ENCODE measurements at places on chromosomes 1 and 21.

- DNase-seq = peak; percentile 63
These were observed 911 bp downstream of the LMO4 start for GRCh38 chr1:87329526-87330056.

- DNase-seq = no peak
These were observed 37.8 kb upstream of the CCSAP start for GRCh38 chr1:229380536-229381160.

GRCh38 chr1:161987872-161988271, 35.8 kb downstream of the OLFML2B start:
- no peak for DNase-seq

GRCh38 chr1:187491082-187491720, 662.5 kb downstream of the PLA2G4A start:
- DNase-seq = no peak

DNA sequence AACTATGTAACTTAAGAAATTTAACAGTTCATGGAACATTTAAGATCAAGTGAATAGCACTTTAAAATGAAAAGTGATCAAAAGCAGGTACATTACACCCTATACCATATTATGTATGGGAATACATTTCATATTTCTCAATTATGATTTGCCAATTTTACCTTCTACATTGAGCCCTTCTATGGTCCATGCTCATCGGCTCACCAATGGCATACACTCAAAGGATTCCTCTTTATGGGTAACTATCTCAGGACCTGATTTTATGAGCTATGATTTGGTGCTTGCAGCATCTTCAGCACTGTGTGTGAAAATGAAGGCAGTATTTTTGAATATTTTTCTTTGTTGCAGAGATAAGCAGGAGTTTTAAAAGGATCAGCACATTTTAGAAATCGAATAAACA, 33.5 kb downstream of the FUBP1 start:
- no peak for DNase-seq

- no peak for DNase-seq
These were observed at the start of gene CALML6 for GRCh38 chr1:1914971-1915692. Gene CALML6, plus strand, starts transcription at chr1:1915260. Its CDS starts 21 bp downstream, at chr1:1915281.

GRCh38 chr1:40645118-40645680, 20.3 kb downstream of the RIMS3 start:
- no peak for DNase-seq

- no peak for DNase-seq
These were observed 98.6 kb downstream of the NGF start for GRCh38 chr1:115239426-115239825.

DNA sequence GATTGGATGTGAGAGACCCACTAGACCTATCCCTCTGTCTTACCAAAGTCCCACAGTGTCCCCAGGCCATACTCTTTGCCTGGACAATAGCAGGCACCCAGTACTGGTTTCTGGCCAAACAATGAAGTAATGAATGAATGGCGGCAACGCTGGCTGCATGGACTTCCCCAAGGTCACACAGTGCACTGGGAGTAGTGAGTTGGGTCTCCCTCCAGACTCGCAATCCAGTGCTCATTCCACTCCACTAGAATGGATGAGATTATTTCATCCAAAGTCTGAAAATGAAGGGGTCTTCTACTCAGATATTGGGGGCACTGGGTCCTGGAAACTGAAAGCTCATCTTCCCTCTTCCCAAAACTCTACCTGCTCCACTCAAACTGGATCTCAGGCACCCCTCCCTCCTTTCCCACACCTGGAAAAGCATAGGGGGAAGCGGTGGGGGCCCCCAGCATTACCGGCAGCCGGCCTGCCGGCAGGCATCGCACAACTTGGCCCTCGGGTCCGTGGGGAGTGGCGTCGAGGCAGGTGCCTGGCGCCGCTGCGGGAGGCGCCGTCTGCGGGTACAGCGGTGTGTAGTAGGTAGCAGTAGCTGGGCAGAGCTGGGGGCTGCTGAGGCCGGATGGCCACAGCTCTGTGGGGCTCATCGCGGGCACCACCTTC, 816 bp downstream of the E2F2 start:
- no peak for DNase-seq

DNA sequence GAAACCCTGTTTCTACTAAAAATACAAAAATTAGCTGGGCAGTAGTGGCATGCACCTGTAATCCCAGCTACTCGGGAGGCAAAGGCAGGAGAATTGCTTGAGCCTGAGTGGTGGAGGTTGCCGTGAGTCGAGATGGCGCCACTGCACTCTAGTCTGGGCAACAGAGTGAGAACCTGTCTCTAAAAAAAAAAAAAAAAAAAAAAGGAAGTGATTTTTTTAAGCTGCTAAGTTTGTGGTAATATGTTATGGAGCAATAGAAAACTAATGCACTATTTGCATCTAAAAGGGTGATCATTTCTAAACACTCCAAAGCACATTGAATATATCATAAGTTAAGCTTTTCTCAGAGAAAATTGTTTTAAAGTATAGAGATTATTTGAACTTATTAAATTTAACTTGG, 244.8 kb upstream of the SPAG17 start:
- DNase-seq = no peak

- DNase-seq = no peak
These were observed 26.6 kb downstream of the SLC22A15 start for GRCh38 chr1:116002781-116003420.

GRCh38 chr1:212721388-212722247, 22.0 kb upstream of the BATF3 start:
- DNase-seq = no peak

DNA sequence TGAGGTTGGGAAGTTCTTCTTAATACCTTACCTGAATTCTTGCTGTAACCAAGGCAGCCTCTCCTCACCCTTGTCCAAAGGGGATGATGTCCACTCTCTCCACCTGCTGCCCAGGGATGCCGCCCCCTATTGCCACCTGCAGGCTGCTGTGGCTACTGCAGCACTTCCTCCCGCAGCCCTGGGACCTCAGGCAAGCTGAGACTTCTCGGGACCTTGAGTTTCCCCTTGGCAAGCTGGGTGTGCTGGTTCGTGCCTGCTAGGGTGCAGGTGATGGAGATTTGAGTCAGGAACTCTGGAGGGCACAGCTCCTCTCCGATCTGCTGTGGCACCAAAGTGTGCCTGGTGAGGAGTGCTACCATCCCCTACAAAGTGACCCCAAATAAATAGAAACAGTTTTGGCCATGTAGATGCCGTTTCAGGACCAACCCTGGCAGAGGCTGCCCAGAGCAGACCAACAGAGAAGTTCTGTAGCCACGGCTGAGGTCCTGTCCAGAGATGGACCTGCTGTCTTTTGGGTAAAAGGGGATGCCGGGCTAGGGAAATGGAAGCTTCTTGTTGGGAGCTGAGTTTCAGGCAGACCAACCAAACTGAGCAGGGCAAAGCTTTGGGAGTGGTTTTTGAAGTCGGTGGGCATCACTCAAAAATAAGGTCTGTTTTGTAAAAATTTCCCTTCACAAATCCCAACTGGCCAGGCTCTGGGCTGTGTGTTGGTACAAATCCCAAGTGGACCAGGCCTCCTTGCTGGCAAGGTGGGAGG, 31.7 kb downstream of the RUNX3 start:
- peak; percentile 56 for DNase-seq

GRCh38 chr1:183490932-183491331, 18.6 kb downstream of the SMG7 start:
- DNase-seq = no peak

- DNase-seq = peak; percentile 44
These were observed 62.5 kb downstream of the KIAA0040 start for GRCh38 chr1:175129997-175130648.

GRCh38 chr1:205954819-205955404, 11.7 kb upstream of the SLC26A9 start:
- DNase-seq = no peak

- DNase-seq = no peak
These were observed 2.3 kb downstream of the IFI44L start for GRCh38 chr1:78622548-78622947.

GRCh38 chr1:51263147-51263877, 27.2 kb downstream of the RNF11 start:
- DNase-seq = no peak

- no peak for DNase-seq
These were observed 36.4 kb downstream of the RXRG start for GRCh38 chr1:165408518-165408917.

GRCh38 chr1:42765832-42766740, 742 bp downstream of the P3H1 start:
- peak; percentile 91 for DNase-seq

GRCh38 chr1:201307231-201307630, 23.9 kb downstream of the PKP1 start:
- no peak for DNase-seq

- DNase-seq = no peak
These were observed 147.6 kb upstream of the TIAM1 start for GRCh38 chr21:31491617-31492016.

DNA sequence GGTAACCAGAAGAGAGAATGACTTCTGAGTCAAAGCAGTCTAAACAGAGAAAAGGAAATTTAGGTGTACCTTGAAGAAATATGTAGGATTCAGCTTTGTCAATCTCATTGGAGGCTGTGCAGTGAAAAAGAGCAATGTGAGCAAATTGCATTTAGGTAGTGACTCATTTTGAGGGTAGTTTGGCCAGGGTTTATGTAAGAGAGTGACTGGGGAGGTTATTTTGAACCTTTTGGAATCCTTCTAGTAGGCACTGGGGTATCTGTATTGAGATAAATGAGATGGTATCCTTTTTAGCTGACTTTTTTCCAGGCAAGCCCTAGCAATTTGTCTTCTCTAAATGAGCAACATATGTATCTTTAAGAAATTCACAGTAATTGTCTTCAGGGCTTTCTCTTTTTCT, 95.9 kb downstream of the DISP1 start:
- no peak for DNase-seq

- no peak for DNase-seq
These were observed 127.5 kb downstream of the KCNN3 start for GRCh38 chr1:154742606-154743005.

DNA sequence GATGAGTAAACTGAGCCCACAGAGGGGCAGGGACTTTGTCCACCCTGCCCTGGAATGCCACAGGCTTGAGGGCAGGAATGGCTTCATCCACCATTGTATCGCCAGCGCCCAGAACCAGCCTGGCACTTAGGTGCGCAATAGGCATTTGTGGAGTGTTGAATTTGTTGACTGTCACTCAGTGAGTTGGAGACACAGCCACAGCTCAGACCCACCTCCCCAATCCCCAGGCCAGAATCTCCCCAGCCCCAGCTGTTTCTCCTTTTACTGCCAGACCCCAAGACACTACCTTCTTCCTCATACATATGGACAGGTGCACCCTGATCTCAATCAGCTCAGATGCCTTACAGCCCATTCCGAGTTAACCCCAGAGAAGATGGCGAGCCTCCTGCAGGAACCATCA, 674.5 kb downstream of the MATN1 start:
- peak; percentile 4 for DNase-seq

- no peak for DNase-seq
These were observed 76.9 kb downstream of the GPATCH2 start for GRCh38 chr1:217553949-217554509.

DNA sequence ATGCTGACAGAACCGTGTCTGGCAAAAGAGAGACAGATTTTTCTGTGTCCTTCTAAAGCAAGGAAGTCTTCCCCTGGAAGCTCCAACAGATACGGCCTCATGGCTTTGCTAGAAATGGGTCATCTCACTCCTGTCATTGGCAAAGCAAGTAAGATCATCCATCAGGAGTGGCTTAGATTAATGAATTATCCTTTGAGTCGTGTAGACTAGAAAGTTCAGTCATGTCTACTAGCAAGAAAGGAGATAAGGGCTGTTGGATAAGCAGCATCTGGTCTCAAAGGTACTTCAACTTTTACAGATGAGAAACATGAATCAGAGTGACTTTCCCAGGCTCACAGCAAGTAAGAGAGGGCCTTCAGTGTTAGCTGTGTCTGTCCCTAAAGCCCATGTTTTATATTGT, 3.4 kb upstream of the AGO3 start:
- no peak for DNase-seq

DNA sequence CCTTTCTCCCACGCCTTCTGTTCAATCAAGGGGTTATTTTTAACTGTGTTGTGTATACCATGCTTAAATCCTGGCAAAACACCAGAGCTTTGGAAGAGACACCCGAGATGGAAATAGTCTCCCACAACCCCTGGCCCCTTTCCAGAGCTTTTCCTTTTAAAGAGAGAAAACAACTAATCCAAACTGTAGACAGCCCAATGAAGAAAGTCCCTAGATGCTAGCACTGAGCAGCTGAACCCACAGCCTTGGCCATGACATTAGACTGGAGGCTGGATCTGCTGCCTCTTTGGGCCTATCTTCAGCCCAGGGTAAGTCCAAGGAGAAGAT, 64.9 kb upstream of the ARTN start:
- no peak for DNase-seq

DNA sequence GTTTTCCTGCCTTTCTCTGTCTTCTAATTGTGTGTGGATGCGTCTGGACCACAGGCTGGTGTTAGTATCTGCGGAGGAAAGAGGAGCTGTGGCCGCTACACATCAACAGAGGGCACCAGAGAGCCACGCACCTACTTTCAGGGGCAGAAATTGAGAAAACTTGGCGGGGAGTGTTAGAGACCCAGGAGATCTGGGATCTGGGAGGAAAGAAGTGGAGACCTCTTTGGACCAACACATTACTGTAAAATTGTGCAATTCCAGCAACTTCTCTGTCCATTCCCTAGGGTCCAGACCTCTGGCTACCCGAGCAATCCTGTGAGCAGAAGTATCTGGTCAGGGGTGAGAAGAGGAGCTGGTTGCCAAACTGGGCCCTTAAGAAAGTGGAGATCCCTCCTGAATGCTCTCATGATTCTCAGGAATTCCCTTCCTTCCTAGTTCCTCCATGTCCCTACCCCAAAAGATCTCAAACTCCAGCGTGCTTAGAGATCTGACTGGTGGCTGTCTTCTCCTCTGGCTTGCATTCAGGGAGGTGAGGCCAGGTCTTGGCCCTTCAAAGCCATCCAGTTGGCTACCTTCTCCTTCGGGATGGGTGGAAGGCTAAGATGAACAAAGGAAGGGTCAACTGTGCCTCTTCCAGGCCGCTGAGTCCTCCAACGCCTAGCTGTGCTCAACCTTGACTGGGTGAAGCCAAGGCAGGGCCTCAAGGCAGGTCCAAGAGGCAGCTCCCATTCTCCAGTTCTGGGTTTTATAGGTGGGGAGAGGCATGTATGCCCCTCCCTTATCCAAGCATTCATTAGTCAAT, 1.2 kb upstream of the KIRREL1 start:
- DNase-seq = peak; percentile 83

DNA sequence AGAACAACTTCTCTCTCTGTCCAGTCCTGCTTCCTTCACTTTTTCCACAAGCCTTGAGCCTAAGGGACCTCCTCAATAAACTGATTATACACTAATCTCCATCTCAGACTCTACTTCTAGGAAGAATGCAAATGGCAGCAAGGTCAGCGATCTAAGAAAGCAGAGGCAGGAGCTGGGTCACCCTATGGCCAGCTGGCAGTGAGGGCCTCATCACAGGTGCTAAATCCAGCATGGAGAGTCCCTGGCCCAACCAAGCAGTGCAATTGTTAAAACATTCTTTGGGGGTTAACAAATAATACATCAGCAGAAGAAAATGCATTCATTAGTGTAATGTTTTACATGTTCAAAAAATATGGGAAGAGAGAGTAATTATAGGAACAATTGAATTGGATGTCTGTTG, 416.0 kb downstream of the SIPA1L2 start:
- DNase-seq = no peak

DNA sequence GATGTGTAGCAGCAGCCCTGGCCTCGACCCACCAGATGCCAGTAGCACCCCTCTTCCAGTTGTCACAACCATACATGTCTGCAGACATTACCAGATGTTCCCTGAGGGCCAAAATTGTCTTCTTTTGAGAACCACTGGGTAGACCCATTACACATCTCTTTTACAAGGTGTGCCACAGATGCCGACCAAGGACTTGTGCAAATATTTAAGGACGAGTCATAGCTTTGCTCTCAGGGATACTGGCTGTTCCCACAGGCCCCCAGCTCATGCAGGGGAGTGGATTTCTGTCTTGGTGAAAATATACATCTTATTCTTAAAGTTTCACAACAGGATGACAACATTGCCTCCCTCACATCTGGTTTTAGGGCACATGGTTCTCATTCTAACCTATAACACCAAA, 59.4 kb upstream of the ZBTB18 start:
- DNase-seq = no peak

Measured in kidney (tissue), 22 donors.